ENCODE measurements at places on chromosomes 11 and 22.

DNA sequence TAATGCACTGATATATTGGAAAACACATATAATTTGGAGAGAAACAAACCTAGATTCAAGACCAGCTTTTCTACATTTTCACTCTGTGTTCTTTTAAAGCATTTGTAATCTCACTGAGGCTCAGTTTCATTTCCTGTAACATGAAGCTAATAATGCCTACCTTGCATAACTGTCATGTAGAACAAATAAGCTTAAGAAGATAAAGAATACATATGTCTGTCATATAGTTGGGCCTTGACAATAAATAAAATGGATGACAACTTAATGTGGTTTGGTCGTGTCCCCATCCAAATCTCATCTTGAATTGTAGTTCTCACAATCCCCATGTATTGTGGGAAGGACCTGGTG, 35.2 kb upstream of the FIBIN start:
- DNase-seq: no peak

- no peak for DNase-seq
These were observed 83.0 kb downstream of the ABTB2 start for GRCh38 chr11:34274712-34275398.

DNA sequence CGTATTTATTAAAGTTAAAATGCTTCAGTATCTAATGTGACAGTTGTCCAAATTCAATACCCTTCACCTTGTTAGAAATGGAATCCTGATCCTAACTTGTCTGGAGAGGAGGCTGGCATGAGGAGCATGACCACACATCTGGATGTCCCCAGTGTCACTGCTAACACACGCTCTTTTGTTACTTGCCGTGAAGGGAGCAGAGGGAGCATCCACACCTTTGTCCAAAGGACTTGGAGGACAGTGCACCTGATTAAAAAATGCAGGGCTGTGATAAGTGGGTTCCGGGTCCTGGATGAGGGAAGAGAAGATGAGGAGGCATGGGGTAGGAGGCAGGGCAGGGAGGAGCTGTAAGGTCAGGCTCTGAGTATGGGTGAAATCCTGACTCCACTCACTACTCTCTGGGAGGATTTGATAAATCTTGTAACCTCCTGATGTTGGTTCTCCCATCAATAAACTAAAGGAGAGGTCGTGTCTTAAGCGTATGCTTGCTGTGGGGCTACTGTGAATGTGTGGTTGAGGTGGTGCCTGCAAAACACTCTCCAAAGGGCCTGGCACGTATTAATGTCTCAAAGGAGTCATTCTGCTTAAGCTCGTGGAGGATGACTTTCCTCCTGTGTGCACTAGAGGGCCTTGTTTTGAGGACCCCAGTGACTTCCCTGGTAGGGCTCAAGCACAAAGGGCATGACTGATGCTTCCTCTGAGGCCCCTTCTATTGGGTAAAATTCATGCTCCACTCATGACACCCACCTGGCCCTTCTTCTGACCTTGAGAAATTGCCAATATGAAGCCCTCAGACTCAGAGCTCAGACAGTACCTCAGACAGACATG, 16.8 kb upstream of the IGLL5 start:
- DNase-seq: no peak

DNA sequence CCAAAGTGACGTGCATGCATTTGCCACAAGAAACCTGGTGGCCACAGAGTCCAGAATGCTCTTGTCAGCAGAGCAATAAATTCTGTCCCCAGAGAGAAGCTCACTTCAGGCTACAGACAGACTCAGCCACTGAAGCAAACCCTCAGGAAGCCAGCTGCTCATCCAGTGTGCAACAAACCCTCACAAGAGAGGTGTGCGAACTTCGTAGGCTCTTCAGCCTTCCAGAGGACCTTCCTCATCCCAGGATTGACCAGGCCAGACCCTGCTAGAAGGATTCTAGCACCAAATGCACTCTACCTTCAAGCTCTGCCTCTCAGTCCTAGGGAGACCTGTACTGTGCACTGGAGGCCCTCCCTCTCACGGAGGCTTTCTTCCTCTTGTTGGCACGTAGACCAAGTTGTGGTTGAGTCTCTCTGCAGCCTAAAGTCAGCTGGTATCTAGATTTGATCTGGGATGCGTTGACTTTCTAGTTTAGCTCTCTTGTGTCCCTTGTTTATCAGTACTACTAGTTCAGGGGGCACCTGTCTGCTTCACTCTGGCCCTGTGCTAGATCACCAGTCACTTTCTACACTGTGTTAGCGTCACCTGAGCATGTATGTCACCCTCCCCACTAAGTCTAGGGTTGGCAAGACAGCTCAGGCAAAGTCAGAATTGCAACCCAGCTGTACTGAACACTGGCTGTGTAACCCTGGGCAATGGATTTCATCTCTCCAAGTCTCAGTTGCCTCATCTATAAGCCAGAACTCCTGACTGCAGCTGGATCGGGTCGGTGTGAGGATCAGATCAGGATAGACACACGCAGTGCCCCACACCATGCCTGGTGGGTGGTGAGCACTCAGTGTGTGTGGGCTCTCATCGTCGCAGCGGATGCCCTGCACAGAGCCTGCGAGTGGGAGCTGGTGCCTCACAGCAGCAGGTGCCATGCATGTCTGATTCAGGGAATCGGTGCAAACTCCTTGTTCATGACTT, 22.1 kb upstream of the TMPRSS13 start:
- DNase-seq: peak; percentile 76

DNA sequence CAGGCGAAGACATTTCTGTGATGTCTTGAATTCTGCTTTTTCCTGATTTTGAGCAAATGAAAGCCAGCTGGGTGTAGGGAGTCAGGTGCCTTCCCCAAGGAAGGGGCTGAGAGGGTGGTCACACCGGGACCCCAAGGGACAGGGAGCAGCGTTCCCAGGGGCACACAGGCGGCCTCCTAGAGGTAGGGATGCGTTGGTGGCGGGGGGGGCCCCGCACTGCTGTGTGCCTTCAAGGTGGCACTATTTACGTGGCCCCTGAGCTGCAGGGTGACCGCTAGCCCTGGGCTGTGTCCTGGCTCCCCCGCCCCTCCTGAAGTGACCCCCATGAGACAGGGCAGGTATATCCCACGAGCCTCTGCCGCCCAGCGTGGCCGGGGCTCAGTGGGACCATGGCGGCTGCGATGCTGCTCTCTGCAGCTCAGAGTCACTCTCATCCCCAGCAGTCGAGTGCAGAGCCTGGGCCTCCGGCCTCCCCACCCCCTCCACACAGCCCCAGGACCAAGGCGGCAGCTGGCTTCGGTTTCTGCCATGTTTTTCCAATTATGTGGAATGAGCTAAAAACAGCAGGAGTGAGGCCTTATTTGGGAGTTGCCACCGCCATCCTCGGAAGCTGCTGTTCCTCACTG, 60.9 kb downstream of the LRP5 start:
- DNase-seq: no peak

DNA sequence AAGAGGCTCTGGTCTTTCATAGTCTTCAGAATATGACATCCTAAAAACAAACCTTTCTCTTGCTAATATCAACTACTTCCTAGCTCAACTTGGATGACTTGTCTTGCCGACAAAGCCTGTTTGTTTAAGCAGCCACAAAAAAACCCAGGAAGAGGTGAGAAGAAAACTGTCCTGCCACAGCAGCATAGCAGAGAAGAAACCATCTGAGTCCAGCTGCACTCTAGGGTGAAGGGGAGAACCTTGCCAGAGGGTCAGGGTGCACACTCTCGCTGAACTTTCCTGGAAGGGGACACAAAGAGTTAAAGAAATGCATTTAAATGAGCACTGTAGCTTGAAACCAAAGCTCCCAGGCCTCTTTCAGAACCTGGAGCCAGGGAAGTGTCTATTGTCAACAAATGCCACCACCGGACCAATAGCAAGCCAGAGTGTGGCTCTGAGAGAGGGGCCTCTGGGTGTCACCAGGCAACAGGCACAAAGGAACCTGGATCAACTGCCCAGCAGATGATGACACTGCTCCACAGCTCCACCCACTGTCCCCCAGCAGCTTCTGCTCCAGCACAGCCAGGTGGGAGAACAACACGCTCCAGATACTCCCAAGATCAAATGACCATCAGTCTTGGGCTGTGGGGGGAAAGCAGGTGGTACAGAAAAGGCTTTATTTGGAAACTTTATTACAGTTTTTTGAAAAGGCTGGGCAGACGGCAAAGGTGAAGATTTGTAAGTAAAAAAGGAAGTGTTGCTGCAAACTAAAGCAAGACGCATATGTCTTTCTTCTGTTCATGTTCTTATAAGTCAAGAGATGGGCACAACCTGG, 105.7 kb downstream of the RASSF10 start:
- DNase-seq: no peak

- DNase-seq: no peak
These were observed 56.2 kb upstream of the SC5D start for GRCh38 chr11:121236115-121237001.

DNA sequence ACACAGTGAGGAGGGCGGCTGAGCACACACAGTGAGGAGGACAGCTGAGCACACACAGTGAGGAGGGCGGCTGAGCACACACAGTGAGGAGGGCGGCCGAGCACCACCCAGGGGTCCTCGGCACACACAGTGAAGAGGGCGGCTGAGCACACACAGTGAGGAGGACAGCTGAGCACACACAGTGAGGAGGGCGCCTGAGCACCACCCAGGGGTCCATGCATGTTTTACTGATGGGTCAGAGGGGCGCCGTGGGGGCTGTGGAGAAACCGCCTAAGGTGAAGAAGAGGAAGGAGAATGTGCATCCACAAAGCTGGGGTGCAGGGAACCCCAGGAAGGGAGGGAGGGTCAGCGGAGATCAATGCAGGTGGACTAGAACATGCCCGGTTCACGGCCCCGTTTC, 461.8 kb downstream of the BRD1 start:
- no peak for DNase-seq

- DNase-seq: no peak
These were observed 8.8 kb downstream of the ARHGAP42 start for GRCh38 chr11:100695911-100696310.

GRCh38 chr11:58945663-58946062, 6.4 kb downstream of the GLYATL1 start:
- DNase-seq: no peak

DNA sequence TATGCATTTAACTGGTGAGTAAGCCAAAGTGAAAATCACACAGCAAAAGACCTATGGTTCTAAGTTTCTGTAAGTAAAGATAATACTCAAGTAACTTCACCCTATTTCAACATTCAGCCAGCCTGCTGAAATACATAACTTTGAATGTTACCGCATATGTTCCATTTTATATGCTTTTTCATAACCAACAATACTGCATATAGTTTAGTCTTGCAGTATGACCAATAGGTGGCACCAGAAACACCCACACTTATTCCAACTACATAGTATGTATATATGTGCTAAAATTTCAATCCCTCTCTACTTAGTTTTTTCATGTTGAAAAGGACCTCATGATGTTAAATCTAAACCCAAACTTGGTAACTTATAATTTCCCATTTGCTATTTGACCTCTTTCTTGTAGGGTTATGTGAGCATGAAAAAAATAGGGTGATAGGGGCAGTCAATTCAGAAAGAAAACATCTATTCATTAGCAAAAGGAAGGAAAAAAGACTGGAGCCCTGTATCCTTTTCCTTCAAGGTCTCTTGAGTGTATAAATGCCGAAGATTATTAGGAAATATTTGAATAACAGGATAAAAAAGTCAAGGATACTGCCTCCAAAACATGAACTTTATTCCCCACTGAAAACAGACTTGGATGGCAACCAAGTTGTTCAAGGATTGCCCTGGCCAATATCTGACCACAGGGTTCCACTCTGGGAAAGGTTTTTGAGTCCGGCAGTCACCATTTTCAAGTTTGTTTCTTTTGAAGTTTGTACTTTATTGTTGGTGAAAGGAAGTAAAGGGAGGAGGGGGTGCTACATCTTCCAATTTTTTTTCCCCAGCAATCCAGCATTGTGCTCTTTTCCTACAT, 23.8 kb upstream of the FZD4 start:
- peak; percentile 24 for DNase-seq

DNA sequence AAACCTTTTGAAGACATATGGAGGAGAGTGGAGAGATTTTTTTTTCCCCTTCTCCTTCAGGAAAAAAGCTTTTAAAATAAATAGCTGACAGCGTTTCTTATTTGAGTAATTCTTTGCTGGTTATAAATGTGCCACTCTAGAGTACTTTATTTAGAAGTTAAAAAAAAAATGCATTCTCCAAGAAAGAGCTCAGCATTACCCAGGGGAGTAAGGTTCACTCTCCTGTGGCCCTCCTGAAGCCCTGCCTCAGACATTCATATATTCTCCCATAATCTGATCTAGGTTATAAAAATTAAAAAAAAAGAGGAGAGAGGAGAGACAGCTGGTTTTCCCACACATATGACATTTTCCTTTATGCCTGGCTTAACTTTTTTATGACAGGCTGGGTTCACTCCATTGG, 545.2 kb upstream of the CADM1 start:
- DNase-seq: no peak
